ENCODE measurements at places on chromosomes 5 and 9.
A peak's percentile ranks its signal among the peaks of the same experiment; 100 is the strongest.

GRCh38 chr5:93371893-93372292, 209.1 kb downstream of the NR2F1-AS1 start:
- no peak for DNase-seq

GRCh38 chr9:120711354-120711753, 2.9 kb downstream of the MEGF9 start:
- DNase-seq = no peak

DNA sequence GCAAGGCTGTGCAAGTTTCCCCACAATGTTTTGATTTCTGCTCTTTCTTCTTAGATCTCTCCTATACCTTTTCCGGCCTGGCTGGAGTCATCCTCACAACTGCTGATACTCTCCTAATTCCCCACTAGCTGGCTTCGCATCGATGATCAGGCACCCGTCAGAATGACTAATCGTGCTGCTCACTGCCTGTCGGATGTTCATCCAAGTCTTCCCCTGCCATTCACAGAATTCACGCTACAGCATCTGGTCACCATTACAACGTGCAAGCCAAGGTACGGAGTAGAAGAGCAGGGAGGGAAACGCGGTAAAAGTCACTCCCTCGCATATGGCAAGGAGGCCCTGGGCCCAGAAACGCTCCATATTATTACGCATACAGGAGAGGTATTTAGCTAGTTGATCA, 35.1 kb downstream of the CDH10 start:
- DNase-seq = no peak

- DNase-seq = no peak
Measured at GRCh38 chr5:167580608-167581007, 710.8 kb upstream of the WWC1 start.

- no peak for DNase-seq
Measured at GRCh38 chr5:131279204-131279603, 15.4 kb downstream of the CDC42SE2 start.

DNA sequence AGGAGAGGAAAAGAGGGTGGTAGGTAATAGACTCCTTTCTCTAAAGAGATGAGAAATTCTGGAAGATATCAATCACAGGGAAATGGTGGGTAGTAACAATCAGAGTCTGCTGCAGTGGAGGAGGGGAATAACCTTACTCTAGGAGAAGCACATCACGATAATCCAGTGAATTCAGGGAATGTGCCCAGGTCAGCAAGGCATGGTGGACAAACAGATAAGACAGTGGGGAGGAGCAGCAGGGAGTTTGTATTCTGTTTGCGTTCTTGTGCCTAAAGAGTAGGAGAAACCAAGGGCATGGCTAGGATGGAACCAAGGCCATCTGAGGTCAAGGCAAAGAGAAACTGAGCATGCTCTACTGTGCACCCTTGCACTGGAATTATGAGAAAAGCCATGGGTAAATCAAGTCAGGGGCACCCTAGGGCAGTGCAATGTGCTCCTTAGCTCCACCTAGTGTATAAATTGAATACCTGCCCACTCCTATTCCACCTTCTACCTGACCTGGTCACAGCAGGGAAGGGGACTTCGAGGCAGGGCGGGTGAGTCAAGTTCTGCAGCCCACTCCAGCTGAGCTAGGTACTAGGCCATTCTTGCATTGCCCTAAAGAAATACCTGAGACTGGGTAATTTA, 31.6 kb downstream of the RETREG1 start:
- peak; percentile 8 for DNase-seq

- DNase-seq = no peak
Measured at GRCh38 chr9:91220491-91221135, 141.1 kb downstream of the AUH start.

DNA sequence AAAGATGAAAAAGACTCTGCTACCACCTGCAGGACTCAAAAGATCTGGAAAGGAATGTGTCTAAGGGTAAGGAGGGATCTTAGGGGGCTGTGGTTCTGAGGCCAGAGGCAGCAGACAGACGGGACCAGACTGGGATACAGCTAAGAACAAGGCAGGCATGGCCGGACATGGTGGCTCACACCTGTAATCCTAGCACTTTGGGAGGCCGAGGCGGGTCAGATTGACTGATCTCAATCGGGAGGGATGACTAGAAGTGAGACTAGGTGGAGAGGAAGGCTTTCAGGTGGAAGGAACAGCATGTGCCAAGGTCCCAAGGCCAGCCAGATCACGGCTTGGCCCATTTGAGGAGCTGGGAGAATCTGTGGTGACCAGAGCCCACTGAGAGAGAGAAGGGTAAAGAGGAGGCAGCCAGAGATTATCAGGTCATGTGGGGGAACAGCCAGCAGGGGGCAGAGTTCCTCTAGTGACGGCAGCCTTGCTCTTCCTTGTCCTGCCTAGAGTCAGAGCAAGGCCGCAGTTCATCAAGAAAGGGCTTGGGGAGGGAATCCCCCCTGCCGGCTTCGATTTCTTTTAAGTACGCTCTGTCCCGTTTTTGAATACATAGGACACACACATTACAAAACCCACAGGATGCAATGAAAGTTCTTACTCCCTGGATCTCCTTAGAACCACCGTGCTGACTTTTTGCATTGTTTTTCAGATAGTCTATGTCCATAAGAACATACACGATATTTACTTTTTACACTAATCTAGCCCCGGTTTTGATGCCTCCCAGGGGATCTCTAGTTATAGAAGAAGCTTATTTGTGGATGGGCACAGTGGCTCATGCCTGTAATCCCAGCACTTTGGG, 2.6 kb upstream of the OLFML2A start:
- peak; percentile 92 for DNase-seq

Measured in hematopoietic multipotent progenitor cell treated with erythropoietin and hydrocortisone succinate and interleukin-3 and kit ligand, for 4 days (in vitro differentiated cells).